ENCODE measurements at places on chromosomes 6 and 20.

DNA sequence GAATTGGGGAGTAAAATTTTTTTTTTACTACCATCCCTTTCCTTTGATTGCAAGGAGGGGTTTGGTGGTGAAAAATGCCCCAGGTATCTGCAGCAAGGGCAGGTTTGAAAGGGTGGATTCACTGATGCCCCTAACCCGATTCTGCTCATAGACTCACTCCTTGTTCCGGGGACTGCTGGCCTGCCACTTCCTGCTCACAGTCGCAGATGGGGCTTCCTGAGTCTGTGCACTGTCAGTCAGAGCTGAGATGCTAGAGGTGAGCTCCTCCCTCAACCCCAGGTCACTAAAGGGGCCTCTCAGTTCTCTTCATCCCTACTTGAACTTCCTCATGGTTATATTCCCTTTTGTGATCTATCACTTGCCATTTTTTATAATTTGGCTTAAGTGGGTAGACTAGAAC, 357.9 kb downstream of the FARS2 start:
- DNase-seq, result no peak

GRCh38 chr6:7701212-7701834, 24.6 kb upstream of the BMP6 start:
- no peak for DNase-seq

GRCh38 chr20:56826705-56827665, 197.9 kb downstream of the TFAP2C start:
- DNase-seq, result no peak

GRCh38 chr20:62198931-62199330, 16.1 kb downstream of the MTG2 start:
- no peak for DNase-seq

GRCh38 chr6:153725456-153725855, 313.6 kb upstream of the OPRM1 start:
- no peak for DNase-seq

DNA sequence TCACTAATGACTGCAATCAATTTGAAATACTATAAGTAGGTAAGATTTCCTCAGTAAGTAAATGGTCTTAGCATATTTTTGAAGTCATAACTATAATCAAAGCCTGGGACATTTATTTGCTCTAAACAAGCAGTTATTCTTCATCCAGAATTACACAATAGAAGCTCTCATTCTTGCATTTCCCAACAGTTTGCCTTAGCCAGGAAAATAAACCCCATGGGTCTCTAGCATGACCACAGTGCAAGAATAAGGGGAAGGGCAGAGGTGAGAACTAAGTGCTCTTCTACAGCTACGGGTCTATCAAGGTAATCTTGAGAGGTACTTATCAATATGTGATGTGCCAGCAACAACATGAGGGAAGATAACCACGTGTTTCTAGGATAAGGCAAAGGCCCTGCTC, 14.1 kb upstream of the HLA-C start:
- DNase-seq, result no peak

DNA sequence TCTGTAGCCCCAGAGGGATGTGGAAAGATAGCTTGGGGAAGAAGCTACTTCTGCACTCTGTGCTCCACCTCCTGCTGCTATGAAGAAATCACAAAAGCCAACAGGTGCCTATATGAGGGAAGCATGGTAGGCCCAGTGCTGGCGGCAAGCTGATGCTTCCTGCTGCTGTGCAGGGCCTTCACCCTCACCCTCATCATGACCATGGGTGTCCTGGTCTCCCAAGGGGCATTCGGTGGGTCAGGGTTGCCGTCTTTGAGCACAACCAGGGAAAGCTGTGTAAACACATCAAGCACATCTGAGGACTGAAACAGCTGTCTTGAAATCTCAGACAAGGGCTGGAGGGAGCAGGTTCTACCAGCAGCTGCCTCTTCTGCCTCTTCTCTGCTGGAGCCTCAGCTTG, 184.0 kb downstream of the FNDC1 start:
- no peak for DNase-seq

DNA sequence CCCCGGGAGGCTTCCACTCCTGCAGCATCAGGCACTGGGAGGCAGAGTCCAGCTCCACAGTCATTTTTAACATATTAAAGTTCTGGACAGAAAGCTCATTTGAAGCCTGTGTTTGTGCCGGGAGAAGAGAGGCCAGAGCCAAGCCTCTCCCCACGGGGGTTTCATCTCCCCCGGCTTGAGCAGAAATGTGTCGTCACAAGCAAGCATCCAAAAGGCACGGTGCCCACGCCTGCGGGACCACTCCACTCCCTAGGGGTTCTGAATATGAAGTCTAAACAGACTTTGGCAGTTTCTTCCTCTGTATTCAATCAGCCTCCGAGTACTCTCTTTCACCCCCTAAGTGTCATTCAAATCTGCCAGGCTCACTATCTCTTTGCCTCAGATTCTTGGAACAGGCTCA, 75.3 kb downstream of the STK35 start:
- no peak for DNase-seq

- no peak for DNase-seq
These were observed 26.2 kb downstream of the CTCFL start for GRCh38 chr20:57498425-57499400.

- DNase-seq, result no peak
These were observed 30.9 kb upstream of the TAGAP start for GRCh38 chr6:159075506-159076228.

DNA sequence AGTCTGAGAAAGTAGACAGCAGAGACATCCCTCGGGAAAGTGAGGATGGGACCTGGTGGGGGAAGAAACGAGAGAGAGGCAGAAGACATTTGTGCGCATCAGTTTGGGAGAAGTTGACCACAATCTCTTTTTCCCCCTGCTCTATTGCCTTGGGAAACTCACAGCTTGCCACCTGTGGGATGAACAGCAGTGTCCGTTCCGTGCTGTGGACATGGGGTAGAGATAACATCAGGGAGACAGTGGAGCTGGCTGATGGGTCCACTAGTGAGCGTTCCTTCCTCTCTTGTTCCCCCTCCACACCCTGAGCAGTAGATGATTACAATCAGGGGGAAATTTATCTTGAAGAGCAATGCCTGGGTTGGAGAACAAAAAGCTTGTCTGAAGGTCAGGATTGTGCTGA, 21.8 kb upstream of the RNF182 start:
- no peak for DNase-seq

DNA sequence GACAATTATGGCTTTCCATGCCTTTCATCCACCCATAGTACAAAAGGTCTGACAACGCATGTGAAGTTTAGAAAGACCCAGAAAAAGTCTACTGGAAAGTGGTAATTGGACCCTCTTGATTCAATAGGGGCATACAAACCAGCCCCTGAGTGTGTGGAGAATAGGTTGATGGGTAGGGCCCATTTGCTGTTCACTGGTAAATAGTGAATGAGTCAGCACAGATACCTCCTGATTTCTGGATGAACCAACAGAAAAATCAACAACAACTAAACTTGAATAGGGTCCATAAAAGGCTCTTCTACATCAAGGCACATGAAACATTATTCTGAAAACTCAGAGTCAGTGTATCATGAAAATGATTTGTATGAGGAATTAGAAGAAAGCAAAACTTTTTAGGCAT, 235.4 kb upstream of the SLC35B3 start:
- DNase-seq, result no peak

DNA sequence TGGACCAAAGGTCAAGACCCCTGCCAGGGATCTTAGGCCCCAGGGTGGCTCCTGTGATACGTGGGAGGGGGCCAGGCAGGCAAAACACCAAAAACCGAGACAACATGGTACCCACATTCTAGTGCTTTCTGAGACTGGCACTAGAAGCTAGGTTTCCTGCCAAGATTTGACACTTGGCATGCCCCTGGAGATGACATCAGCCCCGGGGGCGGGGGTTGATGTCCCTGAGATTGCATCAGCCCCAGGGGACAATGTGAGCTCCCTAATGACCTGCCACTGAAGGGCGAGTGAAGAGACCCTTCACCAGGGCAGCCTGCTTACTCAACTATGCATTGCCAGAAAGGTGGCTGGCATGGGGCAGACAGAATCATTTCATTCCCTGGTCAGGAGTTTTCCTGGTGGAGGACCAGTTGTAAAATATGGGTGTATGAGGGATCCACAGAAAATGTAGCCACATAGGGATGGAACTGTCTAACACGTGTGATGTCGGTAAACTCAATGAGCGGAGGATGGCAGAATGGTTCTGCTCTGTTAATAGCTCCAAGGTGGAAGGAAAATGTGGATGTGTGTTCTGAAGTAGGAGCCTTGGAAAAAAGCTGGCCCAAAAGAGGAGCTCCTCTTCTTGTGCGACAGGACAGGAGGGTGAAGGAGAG, 219.7 kb downstream of the UNC5CL start:
- DNase-seq, result no peak

DNA sequence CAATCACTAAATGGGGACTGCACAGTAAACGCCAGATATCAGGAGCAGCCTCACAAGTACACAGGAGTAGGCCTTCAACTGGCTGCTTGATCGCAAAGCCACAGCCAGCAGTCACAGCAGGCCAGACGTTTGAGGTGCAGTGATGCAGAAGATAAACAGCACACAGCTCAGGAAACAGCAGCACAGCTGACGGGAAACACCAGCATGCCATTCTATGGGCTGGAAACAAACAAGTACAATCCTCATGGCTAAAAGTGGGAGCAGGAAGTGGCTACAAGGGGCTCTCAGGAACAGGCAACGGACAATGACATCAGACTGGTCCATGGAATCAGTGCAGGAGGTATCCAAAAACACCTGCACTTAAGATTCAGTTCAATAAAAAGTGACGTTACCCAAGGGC, 111.0 kb downstream of the DTNBP1 start:
- DNase-seq, result no peak

GRCh38 chr20:5046656-5047339, 45.5 kb upstream of the SLC23A2 start:
- DNase-seq, result no peak

- DNase-seq, result no peak
These were observed 11.7 kb upstream of the HLA-DQB2 start for GRCh38 chr6:32775071-32775470.

DNA sequence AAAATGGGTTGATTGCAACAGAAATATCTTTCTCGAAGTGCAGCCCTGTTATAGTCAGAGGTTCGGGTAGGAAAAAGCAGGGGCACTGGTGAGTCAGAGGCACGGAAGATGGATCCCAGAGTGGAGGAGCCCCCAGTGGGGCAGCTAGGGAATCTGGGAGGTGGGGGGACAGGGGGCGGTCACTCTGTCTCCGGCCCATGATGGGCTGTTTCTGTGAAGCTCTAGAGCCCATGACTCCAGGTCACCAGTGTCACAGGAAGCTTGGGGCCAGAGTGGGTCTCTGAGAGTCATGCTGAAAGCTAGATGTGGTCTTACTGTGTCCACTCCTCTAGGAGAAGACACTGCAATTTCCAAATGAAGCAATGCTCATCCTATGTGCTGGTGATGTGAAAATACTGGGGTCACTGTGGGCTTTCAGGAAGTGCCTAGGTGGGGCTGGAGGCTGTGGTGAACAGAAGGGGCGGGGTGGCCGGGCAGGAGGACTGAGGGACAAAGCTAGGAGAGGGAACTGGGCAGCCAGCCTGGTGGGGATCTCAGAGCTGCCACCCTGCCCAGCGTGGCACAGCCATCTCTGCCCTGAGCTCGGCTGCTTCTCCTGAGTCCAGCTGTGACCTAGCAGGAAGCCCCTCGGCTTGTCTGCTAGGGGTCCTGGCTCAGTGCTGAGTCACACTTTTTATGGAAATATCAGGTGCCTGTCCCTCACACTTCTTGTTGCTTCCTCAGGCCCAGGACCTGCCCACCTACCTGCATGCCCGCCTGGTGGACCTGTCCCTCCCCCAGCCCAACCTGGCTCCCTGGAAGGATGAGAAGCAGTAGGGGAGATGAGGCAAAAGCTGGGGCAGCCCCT, 54.2 kb downstream of the IRF4 start:
- no peak for DNase-seq

GRCh38 chr6:150745896-150746295, 119.6 kb upstream of the MTHFD1L start:
- DNase-seq, result no peak

GRCh38 chr20:49320460-49320859, 42.6 kb upstream of the ZNFX1 start:
- DNase-seq, result no peak

DNA sequence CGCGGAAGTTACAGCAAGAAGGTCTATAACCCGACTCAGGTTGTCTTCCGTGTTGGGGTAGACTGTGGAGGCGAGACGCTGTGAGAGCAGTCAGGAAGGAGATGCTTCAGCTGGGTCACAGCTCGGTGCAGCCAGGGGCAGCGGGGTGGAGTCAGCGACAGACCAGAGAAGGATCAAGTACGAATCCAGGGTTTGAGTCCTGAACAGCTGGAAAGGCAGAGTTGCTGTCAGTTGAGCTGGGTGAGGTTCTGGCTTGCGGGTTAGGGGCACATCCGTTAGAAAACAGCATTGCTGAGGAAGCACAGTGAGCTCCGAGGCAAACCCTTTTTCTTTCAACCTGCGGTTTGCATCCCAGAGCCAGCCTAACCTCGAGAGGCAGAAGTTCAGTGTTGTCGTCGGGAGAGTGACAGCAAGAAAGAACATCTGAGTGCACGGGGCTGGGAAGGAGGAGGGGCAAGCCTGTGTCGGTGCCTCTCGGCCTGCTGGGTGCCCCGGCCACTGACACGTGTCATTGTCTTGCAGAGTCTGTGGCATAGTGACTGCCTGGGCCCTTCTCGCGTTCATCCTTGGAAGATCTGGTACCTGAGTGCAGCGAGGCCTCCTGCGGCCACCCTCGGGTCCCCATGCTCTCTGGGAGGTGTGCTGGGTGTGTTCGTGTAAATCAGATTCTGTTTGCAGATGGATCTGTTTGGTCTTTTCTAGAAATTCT, 20.0 kb downstream of the PNLDC1 start:
- no peak for DNase-seq

DNA sequence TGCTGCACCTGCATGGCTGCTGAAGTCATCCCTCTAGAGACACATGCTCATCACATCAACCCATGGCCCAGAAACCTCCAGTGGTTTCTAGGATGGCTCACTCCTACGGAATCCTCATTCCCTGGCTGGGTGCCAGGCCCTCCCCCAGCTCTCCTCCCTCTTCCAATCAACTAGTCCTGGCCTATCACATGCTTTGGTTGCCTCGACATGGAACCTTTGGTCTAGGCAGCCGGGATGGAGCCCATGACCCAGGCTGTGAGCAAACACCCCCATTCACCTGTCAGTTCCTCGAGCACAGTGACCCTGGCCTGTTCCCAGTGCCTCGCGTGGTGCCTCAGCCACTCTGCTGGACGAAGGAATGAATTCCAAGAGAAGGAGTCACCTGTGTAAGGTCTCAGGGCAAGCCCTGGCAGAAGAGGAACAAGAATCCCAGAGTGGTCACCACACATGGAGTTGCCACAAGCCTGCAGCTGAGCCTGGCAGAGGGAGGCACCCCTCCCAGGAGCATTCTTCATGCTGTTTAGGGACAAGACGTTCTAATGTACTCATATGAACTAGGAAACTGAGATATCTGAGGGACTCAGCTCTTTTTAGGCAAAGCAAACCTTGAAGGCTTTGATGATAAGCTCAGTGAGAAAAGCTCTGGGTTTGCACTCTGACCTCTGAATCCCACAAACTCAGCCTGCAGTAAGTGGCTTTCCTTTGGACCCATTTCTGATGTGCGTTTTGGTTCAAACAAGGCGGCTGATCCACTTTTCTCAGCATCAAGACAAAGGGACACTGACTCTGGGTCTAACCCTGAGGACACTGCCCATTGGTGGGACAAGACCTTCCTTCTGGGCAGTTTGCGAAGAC, 40.2 kb downstream of the PPP1R3G start:
- no peak for DNase-seq
